ENCODE measurements at places on chromosomes 5 and 9.

DNA sequence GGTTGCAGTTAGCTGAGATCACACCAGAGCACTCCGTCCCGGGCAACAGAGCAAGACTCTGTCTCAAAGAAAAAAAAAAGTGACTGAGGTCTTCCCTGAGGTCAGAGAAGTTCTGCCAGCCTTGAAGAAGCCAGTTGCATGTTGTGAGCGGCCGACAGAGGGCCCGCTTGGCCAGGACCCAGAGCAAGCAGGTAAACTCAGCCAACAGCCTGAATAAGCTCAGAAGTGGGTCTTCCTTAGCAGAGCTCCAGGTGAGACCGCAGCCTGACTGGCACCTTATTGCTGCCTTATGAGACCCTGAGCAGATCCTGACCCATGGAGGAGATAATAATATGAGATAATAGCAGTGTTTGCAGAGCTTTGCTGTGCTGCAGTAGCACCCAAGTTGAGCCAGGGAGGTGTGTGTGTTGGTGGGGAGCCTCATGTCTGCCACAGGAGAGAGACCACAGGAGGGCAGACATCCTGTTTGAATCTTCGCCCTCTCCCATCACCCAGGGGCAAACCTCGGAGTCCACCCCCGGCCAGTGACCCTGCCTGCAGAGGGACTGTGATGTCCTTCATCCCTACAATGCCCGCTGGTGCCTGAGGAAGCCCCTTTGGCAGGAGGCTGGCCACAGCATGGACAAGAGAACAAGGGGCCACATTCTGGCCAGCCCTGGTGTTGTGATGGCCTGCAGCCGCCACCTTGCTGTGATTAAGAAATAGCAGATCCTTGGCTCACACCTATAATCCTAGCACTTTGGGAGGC, 10.8 kb upstream of the BARX1 start:
- no peak for DNase-seq

DNA sequence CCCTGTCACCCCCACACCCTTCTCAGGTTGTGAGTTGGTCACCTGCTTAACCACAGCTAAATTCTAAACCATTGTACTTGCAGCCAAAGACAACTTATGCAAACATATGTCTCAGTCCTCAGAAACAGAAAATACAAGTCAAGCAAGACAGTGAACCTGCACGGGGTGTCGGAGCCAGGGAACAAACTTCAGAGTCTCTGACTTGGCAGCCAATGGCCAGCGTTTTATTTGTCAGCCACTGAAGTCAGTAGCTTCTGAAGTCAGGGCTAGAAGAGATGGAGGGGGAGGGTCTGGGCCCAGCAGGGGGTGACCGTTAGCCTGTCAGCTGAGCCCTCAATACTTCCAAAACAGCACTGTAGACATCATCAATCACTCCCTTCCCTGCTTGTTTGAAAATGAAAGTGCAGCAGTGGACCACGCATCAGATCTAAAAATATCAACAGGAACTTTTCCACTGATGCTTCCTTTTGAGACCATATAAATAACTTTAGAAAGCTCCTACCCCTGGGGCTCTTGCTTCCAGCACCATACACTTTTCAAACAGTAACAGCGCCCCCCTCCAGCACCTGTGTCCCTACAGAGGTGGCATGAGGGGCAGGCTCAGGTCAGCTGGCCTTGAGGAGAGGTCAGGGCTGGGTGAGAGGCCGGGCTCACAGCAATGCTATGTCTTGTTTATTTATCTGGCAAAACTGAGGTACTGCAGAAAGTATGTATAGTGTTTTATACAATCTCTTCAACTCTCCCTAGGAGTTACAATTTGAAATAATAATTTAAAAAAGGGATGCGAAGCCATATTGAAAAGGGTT, 142.5 kb downstream of the ACER2 start:
- peak; percentile 61 for DNase-seq

GRCh38 chr9:114364134-114365041, 23.4 kb downstream of the AKNA start:
- DNase-seq: no peak

DNA sequence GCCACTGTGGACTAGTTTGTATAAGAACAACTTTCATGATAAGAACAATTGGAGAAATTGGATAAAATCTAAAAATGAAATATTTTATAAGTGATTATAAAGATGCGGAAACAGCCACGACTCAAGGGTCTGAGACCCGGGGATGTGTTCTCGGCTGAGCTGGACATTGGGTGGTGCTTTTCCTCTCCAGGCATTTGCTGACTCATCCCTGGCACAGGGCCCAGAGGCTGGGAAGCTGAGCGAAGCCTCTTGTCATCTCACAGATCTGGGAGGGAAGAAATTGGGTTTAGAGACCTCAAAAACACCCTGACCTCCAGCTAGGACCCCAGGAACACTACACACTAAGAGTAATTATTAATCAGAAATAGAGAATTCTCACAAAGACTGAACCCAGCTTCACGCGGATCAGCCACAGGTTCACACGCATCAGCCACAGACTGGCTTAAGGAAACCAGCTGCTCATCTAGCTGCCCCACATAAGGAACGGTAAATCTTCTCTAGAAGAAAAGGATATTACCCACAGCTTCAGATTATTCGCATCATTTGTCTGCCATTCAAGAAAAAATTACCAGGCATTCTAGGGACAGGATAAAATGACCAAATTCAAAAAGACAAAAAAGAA, 2.8 kb upstream of the OR2V1 start:
- no peak for DNase-seq

DNA sequence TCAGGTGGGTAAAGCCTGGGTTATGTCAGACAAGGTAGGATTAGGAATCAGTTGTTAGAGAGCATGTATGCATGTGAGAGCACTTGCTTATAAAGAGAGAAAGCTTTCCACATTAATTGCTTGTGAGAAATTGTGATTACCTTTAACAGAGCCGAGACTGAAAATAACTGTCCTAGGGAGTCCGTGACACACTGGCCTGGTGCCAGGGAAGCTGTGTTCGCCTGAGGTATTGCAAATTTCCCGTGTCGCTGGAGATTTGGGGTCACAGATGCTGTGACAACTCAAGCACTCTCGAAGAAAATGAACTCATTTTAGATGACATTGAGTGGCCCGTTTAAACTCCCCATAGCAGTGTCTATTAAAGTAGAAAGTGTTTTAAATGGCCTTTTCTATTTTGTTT, 9.6 kb downstream of the SLC1A1 start:
- DNase-seq: no peak

GRCh38 chr9:89848060-89849040, 243.5 kb downstream of the GADD45G start:
- DNase-seq: no peak

DNA sequence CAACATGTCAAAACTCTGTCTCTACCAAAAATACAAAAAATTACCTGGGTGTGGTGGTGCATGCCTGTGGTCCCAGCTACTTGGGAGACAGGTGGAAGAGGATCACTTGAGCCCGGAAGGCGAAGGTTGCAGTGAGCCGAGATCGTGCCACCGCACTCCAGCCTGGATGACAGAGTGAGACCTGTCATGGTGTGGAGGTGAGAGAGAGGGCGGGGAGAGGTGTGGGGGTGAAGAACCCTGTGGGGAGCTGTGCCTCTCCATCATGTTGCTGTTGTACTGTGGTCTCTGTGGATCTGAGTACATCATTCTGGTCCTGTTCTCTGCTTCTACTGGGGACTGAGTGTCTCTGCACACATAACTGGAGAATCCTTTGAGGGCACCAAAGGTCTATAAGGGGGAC, 11.3 kb upstream of the SLC34A1 start:
- no peak for DNase-seq

DNA sequence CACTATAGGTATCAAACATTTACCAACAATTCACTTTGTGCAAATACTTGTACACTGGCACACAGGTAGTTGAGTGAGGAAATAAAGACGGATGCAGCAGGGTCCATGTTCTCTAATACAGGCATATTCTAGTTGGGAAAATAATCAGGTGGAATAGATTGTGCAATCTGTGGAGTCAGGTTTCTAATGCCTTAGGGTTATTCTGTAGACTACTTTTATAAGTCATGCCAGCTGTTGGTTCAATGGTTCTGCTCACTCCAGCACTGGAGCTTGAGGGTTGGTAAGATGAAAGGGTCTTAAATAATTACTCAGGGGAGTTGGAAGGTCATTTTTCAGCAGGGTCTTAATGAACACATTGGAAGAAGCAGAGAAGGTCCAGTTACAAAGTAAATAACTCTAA, 690.3 kb upstream of the DMAC1 start:
- no peak for DNase-seq

DNA sequence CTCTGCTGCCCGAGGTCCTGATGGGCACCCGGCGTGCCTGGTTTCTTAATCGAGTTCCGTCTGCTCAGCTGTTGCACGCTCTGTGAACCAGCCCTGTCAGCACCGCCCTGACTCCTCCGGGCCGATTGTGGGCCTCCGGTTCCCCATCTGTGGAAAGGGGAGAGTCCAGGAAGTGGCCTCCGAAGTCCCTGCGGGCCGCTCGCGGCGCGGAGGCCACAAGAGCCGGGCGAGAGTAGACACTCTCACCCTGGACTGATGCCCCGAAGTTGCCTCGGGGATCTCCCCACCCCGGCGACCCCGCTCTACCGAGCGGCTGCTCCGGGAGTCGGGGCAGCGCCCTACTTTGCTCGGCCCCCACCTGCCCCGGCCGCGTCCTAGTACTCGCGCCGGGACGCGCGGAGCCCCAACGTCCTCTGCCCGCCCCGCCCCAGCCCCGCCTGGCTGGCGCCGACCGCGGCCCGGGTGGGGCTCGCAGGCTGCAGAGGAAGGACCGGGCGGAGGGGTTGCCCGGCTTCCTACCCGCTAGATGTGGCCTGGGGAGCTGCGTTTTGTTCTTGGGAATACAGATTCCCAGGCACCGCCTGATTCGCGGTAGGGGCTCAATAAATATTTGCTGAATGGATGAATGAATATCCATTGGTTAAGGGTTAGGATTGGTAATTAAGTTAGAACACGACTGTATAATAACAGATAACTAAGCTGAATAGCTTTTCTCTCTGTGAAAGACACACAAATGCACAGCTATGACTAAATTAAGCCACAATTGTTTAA, 935 bp upstream of the ZNF367 start:
- DNase-seq: peak; percentile 62

GRCh38 chr5:1666812-1667588, 132.6 kb downstream of the MRPL36 start:
- DNase-seq: peak; percentile 92

- DNase-seq: no peak
Measured at GRCh38 chr5:170885256-170885655, 23.4 kb downstream of the RANBP17 start.

GRCh38 chr9:124357721-124358361, 57.4 kb downstream of the PSMB7 start:
- DNase-seq: no peak

GRCh38 chr5:124847907-124848306, 101.5 kb upstream of the ZNF608 start:
- no peak for DNase-seq

DNA sequence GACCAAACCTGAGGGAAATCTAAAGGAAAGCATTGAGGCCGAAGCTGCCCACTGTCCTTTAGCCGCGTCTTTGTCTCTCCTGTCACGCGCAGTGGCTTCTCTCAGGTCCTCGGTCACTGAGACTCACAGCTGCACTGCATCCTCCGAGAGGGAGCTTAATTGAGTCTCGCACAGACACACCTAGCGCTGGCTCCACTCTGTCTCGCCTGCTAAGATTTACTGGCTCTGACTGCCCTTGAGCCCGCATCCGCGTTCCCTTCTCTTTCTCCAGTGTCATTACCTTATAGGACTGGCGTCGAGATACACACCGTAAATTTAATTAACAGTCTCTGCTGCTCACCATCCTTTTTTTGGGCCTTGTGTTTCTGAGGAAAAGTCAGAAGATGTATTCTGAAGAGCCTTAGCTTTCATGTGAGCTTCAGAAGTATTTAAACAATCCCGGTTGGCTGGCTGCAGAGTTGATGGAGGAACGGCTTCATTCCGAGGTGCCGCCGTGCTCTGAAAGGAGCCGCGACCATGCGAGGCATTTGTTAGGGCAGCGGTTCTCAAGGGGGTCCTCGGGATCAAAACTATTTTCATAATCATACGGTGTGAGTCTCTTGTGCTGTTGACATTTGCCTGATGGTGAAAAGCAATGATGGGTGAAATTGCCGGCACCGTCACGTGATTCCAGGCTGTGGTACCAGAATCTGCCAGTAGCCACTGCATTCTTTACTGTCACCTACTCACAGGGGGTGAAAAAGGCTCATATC, 58.3 kb downstream of the GPR107 start:
- DNase-seq: no peak

- DNase-seq: no peak
Measured at GRCh38 chr5:136682986-136683385, 317.6 kb upstream of the TRPC7 start.

DNA sequence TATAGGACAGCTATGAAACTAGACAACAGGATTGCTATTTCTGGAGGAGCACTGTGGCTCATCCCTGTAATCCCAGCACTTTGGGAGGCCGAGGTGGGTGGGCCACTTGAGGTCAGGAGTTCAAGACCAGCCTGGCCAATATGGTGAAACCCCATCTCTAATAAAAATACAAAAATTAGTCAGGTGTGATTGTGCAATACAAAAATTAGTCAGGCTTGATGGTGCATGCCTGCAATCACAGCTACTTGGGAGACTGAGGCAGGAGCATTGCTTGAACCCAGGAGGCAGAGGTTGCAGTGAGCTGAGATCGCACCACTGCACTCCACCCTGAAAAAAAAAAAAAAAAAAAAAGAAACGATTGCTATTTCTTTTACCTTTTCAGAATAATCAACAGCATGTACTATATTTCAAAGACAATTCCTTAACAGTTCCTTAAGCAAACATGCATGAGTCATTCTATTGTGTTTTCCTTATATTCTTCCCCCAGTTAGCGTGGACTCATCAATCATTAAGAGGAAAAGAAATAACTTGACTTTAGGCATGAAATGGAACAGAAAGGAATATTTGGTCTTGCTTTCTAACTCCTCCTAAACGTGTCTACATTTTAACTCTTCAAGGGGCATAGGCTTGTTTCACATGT, 162.6 kb downstream of the TAF11L14 start:
- no peak for DNase-seq

DNA sequence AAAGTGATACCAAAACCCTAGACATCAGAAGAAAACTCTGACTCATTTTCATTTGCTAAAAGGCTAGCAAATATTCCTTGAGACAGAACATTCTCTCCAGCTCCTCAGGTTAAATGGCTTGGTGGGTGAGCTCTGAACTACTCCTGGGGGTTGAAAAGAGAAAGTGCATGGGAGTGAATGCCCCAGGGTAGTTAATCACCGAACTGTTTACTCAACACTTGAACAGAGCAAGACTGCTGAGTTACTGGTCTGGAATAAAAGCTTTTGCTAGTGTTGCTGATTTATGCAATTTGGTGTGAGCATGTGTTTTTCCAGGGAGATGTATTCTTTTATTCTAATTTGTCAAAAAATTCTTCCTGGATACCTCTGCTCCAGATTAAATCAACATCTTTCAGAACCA, 88.3 kb upstream of the PRDM9 start:
- peak; percentile 68 for DNase-seq

GRCh38 chr9:136088939-136089696, 6.0 kb downstream of the NACC2 start:
- DNase-seq: no peak
